ENCODE measurements at places on chromosomes 1 and 21. TPM values are rescaled to one million over a fixed set of nuclear protein-coding genes. Genes with fewer than 3 reads are reported as not detected.

C1orf115 gene
- total RNA-seq = 22.5 TPM

TIE1 gene
- 15.7 TPM for total RNA-seq

MMP23B gene
- total RNA-seq = 0.63 TPM

PRRX1 gene
- 2.2 TPM for total RNA-seq

PDE4B gene
- 104 TPM for total RNA-seq

IFNLR1 gene
- under 0.01 TPM for total RNA-seq

PLA2G4A gene
- total RNA-seq = 0.94 TPM

PPFIA4 gene
- total RNA-seq = 44.1 TPM

C1QA gene
- total RNA-seq = 4.7 TPM

ATP6V0B gene
- 126 TPM for total RNA-seq

PADI2 gene
- total RNA-seq = 1.6 TPM

NOS1AP gene
- 16.6 TPM for total RNA-seq

CRYAA gene
- total RNA-seq = not detected

TRIM67 gene
- 61.7 TPM for total RNA-seq

RXFP4 gene
- total RNA-seq = not detected

GBP4 gene
- total RNA-seq = 1.3 TPM

CNTN2 gene
- 48.2 TPM for total RNA-seq

SLAMF7 gene
- total RNA-seq = not detected

ENSA gene
- total RNA-seq = 132 TPM

UQCRHL gene
- total RNA-seq = 1.9 TPM

SLC16A4 gene
- 4.7 TPM for total RNA-seq

SIKE1 gene
- 93.0 TPM for total RNA-seq

OR2T27 gene
- not detected for total RNA-seq

CC2D1B gene
- 26.0 TPM for total RNA-seq

G0S2 gene
- total RNA-seq = 2.2 TPM

Measured in parietal lobe (tissue), 2 donors.